ENCODE measurements at places on chromosomes 7 and 10. TPM values are rescaled to one million over a fixed set of nuclear protein-coding genes. Genes with fewer than 3 reads are reported as not detected.

MMD2 gene
- not detected for total RNA-seq

ANKRD61 gene
- total RNA-seq: not detected

EGFR gene
- total RNA-seq: 42.0 TPM

AGAP9 gene
- 2.0 TPM for total RNA-seq

PTEN gene
- 29.4 TPM for total RNA-seq

RSPH10B gene
- not detected for total RNA-seq

PLPP4 gene
- total RNA-seq: not detected

SPDYE5 gene
- not detected for total RNA-seq

AKR1C8 gene
- total RNA-seq: not detected

TMEM26 gene
- 0.89 TPM for total RNA-seq

VWA2 gene
- not detected for total RNA-seq

PDE1C gene
- 2.9 TPM for total RNA-seq

NRF1 gene
- 7.3 TPM for total RNA-seq

PRSS2 gene
- total RNA-seq: 0.34 TPM

CPN1 gene
- not detected for total RNA-seq

NCF1 gene
- not detected for total RNA-seq

GHRHR gene
- total RNA-seq: not detected

ZFAND4 gene
- 5.9 TPM for total RNA-seq

CCDC136 gene
- total RNA-seq: 1.2 TPM

LRMDA gene
- 0.45 TPM for total RNA-seq

ZNF138 gene
- total RNA-seq: 5.2 TPM

NKX6-2 gene
- not detected for total RNA-seq

AFAP1L2 gene
- 1.9 TPM for total RNA-seq

HOXA3 gene
- total RNA-seq: 2.9 TPM

FGL2 gene
- 0.15 TPM for total RNA-seq

DNAJC1 gene
- 54.6 TPM for total RNA-seq

CH25H gene
- total RNA-seq: 0.30 TPM

MRPL43 gene
- 132 TPM for total RNA-seq

TNPO3 gene
- total RNA-seq: 40.4 TPM

AZGP1 gene
- total RNA-seq: under 0.01 TPM

PKD2L1 gene
- not detected for total RNA-seq

TAS2R41 gene
- total RNA-seq: not detected

SFTPD gene
- under 0.01 TPM for total RNA-seq

PRSS1 gene
- total RNA-seq: not detected

TMEM236 gene
- not detected for total RNA-seq

CALML5 gene
- not detected for total RNA-seq

NEUROD6 gene
- total RNA-seq: not detected

RP9 gene
- total RNA-seq: 10.0 TPM

SPDYE11 gene
- not detected for total RNA-seq

VAX1 gene
- not detected for total RNA-seq

HTR5A gene
- total RNA-seq: not detected

BTBD16 gene
- not detected for total RNA-seq

SEMA3D gene
- total RNA-seq: 0.15 TPM

All from bronchus fibroblast of lung (primary cell).